Endothelial cell of coronary artery (primary cell): ENCODE measurements at places on chromosomes 11 and 22. TPM values are rescaled to one million over a fixed set of nuclear protein-coding genes. Genes with fewer than 3 reads are reported as not detected.

The OR4D5 gene
- total RNA-seq, result not detected in 2 replicates

The MRPL17 gene
- total RNA-seq, result 91.3 and 121 TPM in 2 replicates

The TRIM6 gene
- 0.81 and 1.2 TPM in 2 replicates for total RNA-seq

The KCNQ1OT1 gene
- total RNA-seq, result 0.81 and 1.9 TPM in 2 replicates

The OAF gene
- total RNA-seq, result 6.1 and 12.6 TPM in 2 replicates

The GLYATL1 gene
- total RNA-seq, result not detected in 2 replicates

The INS gene
- total RNA-seq, result not detected in 2 replicates

The UBQLN3 gene
- 0.09 TPM in 1 of 2 replicates, not detected in the other for total RNA-seq
